ENCODE measurements at places on chromosomes 12 and 14.

DNA sequence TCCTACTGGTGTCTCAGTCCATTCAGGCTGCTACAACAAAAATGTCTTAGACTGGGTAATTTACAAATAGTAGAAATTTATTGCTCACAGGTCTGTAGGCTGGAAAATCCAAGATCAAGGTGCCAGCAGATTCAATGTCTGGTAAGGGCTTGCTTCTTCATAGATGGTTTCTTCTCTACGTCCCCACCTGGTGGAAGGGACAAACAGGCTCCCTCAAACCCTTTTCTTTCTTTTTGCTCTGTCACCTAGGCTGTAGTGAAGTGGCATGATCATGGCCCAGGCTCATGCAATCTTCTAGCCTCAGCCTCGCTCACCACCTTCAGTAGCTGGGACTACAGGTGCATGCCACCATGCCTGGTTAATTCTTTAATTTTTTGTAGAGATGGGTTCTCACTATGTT lies 106.8 kb upstream of the RPH3A start:
- no peak for DNase-seq

DNA sequence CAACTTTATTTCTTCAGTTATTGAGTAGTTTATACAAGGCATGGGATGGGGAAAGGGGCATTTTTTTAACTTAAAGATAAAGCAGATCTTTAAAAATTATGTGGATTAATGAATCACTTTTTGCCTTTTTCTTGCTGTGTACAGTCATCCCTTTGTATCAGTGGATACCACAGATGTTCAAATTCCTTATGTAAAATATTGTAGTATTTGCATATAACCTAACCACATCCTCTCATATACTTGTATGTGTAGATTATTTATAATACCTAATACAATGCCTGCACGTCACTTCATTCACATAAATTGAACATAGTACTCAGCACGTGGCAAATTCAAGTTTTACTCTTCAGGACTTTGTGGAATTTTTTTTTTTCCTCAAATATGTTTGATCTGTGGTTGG lies 66.5 kb upstream of the MON2 start:
- no peak for DNase-seq

DNA sequence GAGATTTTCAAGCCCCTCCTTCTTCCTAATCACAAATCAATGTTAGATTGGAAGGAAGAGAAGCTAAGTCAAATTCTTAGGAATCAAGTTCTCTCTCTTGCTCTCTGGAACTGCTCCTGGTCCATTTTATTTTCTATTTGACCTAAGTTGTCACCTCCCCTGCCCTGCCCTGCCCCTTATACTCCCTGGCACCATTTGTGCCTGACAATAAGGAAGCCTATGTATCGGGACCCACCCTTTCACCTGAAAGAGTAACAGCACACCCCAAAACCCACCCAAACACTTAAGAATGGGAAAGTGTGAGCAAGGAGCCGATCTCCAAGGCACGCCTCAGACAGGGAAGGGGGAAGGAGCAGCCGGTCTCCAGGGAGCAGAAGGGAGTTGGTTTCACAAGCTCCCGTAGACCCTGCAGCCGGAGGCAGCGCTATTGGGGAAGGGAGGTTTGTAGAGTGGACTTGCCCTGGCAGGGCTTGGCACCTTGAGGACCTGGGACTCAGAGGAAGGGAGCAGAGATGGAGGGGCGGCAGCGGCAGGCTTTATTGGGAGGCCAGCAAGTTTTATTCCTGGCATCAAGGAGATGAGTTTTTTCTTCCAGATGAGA lies 1.6 kb downstream of the LRRC74A start:
- DNase-seq = no peak

- no peak for DNase-seq
These were observed 71.9 kb downstream of the TUNAR start for GRCh38 chr14:95948558-95948981.

DNA sequence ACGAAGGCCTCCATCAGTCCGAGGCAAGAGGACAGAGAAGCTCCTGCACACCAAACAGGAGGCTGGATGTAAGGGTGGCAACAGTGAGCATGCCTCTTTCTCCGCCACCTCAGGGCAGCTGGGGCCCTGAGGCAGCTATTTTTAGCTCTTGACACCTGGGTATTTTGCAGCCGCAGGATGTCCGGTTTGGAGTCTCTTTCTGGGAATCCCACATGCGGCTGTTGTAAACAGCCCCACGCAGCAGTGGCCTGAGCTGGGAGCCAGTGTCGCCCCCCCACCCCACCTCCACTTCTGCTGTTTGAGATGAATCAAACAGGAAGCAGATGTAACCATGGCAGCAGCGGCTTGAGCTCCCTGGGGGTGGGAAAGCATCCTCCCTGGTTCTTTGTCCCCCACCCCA lies 11.7 kb downstream of the HDAC7 start:
- no peak for DNase-seq

GRCh38 chr12:5904969-5905368 lies 40.1 kb downstream of the ANO2 start:
- DNase-seq = no peak

- DNase-seq = peak; percentile 92
These were observed at the start of gene TESPA1 for GRCh38 chr12:54984658-54985376. TESPA1 (minus strand) TSS chr12:54984762; CDS start chr12:54974562, 10,200 bp downstream.

- DNase-seq = no peak
These were observed 20.3 kb downstream of the SOCS2 start for GRCh38 chr12:93592641-93593406.

DNA sequence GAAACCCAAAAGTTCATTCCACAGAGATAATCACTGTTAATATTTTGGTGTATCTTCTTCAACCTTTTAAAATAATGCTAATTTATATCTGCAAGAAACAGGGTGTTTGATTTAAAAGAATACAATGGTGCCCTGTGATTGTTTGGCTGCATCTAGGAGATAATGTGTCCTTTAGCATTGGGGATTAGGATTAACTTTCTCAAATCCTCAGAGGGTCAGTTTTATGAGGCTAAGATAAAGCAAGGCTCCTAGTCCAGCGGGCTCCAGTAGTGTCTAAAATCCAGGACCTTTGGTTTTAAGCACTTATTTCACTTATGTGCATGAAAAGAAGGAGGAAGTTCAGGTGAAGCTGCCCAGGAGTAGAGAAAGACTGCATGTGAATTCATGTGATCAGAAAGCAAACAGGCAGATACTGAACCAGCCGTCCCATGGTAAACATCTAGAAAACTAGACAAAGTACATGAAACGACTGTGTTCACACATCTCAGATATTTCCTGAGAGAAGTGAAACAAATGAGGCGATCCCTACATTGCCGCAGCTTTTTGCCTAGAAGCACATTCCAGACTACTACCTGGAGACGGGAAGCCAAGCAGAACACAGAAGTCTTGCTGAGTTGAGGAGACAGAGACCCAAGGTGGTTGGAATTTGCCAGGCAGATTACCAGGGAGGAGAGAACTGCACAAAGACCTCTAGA lies 129.1 kb upstream of the MAX start:
- no peak for DNase-seq

DNA sequence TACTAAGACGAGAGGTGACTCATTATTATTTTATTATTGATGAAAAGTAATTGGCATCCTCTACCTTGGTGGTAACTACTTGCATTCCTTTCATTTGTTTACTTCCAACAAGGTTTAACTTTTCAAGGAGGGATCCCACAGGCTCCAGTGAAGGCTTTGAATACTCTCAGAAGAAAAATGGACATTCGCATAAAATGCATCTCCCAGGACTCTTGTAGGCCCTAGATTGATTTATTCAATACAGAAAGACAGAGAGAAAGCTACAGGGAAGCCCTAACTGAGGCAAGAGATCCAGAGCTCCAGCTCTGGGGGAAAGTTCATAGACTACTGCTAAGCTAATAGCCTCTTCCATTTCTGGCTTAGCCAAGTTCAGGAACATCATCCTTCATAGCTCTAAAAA lies 87.0 kb downstream of the TBX5 start:
- no peak for DNase-seq

DNA sequence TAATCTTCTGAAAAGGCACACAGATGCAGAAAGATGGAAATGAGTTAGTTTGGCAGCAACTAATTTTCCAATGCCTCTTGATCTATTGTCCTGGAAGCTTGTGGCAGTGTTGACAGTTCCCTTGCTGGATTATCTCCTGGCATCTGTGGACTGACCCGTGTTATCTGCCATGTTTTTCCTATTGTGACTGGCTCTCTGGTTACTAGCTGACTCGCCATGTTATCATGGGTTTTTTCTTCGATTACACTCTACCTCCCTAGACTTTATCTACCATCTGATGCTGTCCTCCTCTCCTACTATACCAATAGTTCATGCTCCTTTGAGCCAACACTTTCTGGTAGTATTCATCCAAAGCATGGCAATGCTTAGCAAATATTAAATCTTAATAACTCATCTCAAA lies 63.3 kb upstream of the FLRT2 start:
- no peak for DNase-seq

GRCh38 chr12:62785941-62786559 lies 148.9 kb downstream of the PPM1H start:
- no peak for DNase-seq

All from bone marrow (tissue), 2 donors.